ENCODE measurements at places on chromosomes 1 and 21.

DNA sequence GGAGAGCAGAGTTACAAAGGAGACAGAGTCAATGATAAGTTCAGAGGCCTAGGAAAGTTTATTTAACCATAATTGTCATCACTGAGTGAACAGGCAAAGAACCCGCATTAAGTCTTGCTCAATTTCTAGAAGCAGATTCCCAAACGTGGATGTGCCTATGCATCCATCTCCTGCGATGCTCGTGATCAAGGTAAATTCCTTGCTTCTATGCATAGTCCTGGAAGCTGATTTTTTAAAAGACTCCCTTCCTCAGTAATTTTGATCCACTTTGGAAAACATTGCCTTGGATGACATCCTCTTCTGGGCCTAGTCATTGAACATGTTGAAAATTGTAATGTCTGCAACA, 116.4 kb downstream of the TNFSF18 start:
- no peak for DNase-seq

DNA sequence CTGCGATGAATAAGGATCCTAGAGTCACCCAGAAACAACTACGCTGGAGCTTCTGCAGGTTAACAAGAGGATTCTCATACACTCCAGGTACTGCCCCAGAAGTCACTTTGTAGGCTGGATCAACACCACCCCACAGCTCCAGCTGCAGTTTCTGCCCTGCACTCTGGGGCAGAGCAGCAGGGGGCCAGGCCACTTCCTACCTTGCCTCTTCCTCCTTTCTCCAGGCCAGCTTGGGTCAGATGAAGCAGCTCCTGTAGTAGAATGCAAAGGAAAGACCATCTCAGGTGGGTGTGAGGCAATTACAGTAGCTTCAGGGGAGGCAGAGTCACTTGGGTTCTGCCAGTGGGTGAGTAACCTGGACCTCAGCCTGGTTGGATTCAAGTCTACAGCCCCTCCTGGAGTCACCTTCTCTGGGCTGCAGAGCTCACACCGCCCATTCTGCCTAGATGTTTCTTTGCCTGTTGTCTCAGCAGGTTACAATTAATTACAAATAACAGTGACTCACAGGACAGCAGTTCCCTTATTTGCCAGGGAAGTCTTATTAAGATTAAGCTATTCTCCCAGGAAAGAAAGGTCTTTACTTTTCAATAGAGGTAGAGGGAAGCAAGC, 24.4 kb upstream of the BCAR3 start:
- no peak for DNase-seq

- no peak for DNase-seq
Observed at GRCh38 chr1:182845379-182845778, 6.2 kb downstream of the DHX9 start.

GRCh38 chr1:88985032-88985431, 7.4 kb downstream of the KYAT3 start:
- DNase-seq, result no peak

DNA sequence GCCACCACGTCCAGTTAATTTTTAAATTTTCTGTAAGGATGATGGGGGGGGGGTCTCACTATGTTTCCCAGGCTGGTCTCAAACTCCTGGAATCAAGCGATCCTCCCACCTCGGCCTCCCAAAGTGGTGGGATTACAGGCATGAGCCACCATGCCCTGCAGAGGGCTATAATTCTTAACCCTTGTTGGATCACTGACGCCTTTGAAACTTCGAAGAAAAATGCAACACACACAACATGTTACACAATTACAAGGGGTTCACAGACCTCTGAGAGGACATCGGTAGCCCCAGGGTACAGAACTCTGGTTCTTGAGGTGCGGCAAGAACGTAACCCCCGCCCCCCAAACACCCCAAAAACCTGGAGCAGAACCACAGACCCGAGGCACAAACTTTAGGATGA, 8.4 kb upstream of the LUZP1 start:
- no peak for DNase-seq

DNA sequence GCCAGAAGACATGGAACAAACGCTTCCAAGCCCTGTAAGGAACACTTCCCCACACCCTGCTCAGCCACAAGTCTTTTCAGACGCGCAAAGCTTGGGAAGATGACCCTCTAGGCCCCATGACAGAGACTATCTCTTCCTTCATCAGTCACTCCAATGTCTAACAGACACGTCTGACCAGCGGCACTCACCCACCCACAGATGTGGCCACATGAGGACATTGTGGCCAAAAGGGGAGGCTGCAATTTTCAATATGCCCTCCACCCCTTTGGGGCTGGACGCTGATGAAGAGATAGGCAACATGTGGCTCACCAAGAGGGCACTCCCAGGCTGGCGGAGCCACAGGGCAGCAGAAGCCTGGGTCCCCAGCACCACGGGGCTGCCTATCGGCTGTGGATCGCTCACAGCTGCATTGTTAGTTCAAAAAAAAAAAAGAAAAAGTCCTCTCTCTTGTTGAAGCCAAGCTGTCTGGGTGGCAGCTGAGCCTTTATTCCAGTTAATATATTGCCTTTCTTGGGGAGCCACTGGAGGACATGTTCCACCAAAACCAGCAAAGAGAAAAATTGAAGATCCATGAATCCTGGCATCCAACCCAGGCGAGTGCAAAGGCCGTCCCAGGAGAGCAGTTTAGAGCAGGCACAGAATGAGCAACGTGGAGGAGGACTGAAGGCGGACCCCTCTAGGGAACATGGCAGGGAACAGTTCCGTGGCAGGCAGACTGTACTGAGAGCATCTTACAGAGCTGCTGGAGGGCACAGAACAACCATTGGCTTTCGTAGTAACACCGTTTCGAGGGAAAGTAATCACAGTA, 52.7 kb upstream of the GPR153 start:
- no peak for DNase-seq

GRCh38 chr1:25100151-25100833, 132.0 kb downstream of the SYF2 start:
- DNase-seq, result no peak

DNA sequence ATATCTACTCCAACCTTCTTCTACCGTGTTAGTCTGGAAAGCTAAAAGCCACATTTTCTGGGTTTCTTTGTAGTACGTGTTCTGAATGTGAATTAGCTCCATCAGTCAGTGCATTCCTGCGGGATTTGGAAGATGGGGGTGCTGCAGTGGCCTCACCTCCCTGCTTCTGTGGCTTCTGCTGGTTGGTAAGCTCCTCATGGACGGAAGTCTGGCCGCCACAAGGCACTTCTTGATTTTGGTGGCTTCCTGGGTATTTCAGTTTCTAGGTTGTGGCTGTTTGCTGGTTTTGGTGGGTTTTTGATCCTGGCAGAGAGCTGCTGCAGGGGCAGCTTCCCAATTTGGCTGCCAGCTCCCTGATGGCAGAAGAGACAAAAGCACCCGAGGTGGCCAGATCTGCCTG, 20.9 kb upstream of the TACSTD2 start:
- no peak for DNase-seq

DNA sequence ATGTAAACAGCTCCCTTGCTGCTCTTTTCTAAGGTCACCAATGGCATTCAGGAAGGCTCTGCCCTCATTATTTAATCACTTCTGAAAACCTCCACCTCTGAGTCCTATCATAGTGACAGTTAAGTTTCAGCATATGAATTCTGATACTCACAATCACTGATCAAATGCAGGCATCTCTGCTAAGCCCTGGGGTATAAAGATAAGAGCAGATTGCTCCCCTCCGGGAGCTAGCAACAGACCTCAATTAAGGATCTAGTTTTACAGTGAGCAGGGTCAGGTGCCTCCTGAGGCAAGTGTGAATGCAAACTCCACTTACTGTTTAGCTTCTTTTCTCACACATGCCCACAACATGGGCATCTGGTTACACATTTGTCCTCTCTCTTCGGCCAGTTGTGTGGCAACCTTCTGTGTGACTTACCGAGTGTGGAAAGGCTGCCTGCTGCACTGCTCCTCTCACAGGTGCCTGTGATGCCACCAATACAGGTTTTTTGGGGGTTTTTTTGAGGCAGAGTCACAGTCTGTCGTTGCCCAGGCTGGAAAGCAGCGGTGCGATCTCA, 15.0 kb downstream of the IL10RB start:
- DNase-seq, result no peak

GRCh38 chr1:9649769-9650168, 1.8 kb upstream of the PIK3CD start:
- DNase-seq, result no peak

GRCh38 chr1:48245106-48245505, 22.6 kb downstream of the SLC5A9 start:
- no peak for DNase-seq

DNA sequence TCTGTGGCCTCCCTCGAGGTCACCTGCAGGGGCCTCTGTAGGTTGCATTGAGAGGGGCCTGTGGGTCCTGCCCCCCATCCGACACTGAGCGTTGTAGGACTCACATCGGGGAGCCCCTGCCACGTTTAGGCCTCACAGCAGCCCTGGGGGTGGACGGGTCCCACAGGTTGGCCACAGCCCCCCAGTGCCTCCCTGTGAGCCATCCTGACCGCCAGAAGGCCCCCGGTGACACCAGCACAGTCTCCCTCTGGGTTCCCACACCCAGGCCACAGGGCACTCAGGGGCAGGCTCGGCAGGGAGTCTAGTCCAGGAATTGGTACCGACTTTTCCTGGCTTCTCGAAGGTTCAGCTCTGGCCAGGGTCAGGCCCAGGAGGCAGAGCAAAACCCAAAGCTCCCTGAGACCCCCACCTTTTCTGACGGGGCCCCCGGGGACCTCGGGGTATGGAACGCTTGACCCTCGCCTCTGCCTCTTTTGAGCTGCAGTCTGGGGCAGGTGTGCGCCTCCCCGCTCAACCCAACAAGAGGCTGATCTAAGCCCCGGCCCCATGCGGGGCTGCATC, 13.9 kb upstream of the POFUT2 start:
- no peak for DNase-seq

Measured in stimulated activated CD4-positive, alpha-beta T cell treated with anti-CD3 and anti-CD28 coated beads, Interleukin-15, amount 100 ng/mL, for 1 hour (primary cell).